Endothelial cell (in vitro differentiated cells): ENCODE measurements at places on chromosomes 5 and 9.

GRCh38 chr5:93299681-93300308, 281.2 kb downstream of the NR2F1-AS1 start:
- no peak for DNase-seq

GRCh38 chr9:89310475-89311345, at the start of gene CKS2:
CKS2 (plus strand) TSS chr9:89311195; CDS start chr9:89311293, 98 bp downstream.
- peak; percentile 99 for DNase-seq

- no peak for DNase-seq
Measured at GRCh38 chr5:113027431-113027830, 50.8 kb downstream of the DCP2 start.

DNA sequence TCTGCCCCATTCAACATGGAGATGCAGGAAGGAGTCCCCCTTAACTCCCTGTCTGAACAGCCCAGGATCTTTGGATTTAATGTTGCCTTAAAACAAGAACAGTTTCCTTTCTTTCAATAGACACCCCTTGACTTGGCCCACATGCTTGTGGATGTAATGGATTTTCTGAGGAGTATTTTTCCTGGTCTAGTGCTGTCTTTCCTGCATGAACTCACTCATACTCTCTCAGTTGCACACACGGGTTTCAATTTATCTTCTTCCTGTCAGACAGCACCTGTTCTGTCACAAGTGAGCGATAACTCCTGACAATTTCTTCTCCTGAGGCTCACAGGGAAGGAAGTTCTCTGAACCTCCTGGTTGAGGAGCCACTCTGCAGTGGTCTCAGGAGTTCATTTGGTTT, 85.1 kb downstream of the ACER2 start:
- DNase-seq = no peak
